ENCODE measurements at places on chromosomes 5 and 9.

- DNase-seq, result peak; percentile 11
These were observed 16.0 kb upstream of the AFF4 start for GRCh38 chr5:132979367-132979940.

GRCh38 chr9:86563936-86564335 is 209.7 kb upstream of the TUT7 start:
- DNase-seq, result no peak

DNA sequence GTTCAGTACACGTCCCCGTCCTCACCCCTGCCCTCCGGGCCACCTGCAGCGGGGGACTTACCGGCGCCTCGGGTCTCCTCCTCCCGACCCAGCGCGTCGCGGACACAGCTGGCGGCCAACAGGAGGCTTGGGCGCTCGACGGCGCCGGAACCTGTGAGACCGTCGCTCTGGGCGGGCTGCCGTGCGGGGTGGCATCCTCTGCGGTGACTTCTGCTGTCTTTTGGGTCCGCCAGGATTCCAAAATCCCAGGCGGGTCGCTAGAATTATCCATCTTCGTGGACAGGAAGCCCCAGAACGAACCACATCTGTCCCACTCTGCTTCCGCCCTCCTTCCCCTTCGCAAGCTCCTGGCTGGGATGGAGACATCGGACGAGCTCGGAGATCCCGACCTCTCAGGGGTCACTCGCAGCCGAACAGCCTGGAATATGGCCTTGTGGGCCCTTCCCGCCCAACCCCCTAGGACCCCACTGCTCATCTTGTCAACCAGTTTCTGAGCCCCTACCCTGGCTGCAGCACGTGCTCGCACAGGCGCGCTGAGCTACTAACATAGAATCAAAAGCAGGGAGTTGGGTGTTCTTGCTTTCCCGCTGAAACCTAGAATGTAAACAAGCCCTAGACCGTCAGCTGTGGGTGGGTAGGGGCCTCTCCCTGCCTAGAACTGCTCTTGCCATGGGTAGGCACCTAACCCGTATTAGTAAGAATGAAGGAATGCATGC is 947 bp upstream of the MARCHF3 start:
- no peak for DNase-seq

- DNase-seq, result no peak
These were observed 237.2 kb downstream of the FBXL7 start for GRCh38 chr5:15737036-15737821.

DNA sequence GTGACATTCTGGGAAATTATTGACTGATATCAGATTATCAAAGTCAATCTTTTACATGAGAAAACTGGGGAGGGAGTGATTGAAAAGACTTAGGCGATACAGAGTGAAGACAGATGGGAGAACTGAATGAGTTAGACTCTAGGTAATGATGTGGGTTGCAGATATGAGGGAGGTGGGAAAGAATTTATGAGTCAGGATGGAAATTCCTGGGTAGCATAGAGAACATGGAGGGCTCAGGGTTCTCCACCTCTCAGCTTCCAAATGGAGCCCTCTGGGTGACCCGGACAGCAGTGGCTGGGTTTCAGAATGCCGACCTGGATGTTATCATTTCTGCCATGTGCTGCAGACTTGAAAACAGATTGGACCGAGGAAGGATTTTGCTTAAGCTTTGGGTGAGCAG is 75.4 kb upstream of the SHB start:
- peak; percentile 38 for DNase-seq

- DNase-seq, result peak; percentile 73
These were observed 9.6 kb upstream of the FSD1L start for GRCh38 chr9:105438141-105438806.

DNA sequence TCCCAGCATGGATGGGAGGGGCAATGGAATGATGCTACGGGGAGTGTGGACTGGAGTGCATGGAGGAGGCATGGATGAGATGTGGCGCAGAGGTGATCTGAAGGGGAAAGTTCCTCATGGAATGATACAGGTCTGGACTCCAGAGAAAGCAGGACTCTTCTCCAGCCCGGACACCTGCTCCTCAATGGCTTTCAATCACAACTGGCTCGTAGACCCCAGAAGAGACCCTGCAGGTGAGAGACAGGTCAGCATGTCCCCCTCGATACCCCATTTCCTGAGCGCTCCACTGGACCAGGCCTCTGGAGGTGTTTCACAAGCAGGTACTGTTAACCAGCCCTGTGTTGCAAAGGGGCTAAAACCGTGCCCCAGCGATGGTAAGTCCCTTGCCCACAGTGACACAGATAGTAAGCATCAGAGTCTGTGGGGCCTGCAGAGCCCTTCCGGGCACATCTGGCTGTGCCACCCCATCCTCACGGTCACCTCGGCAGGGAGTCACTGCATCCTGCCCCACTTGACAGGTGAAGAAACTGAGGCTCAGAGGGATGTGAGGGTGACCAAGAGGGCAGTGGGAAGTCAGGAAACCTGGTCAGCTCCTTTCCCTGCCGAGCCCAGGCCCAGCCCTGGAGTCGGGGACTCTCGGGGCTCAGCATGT is 5.5 kb upstream of the DPM2 start:
- DNase-seq, result no peak

DNA sequence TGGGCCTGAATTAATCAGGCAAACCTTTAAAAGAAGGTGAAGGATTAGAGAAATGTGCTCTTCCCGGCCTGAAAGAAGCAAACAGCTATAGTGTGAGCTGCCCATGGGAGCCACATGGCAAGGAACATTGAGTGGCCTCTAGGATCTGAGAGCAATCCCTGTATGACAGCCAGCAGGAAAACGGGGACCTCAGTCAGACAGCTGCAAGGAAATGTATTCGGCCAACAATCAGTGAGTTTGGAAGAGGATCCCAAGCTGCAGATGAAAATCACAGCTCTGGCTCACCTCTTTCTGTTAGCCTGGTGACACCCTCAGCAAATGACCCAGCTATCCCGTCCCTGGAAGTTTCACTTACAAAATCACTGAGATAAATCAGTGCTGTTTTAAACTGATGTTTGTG is 309.2 kb downstream of the SH3GL2 start:
- DNase-seq, result no peak

DNA sequence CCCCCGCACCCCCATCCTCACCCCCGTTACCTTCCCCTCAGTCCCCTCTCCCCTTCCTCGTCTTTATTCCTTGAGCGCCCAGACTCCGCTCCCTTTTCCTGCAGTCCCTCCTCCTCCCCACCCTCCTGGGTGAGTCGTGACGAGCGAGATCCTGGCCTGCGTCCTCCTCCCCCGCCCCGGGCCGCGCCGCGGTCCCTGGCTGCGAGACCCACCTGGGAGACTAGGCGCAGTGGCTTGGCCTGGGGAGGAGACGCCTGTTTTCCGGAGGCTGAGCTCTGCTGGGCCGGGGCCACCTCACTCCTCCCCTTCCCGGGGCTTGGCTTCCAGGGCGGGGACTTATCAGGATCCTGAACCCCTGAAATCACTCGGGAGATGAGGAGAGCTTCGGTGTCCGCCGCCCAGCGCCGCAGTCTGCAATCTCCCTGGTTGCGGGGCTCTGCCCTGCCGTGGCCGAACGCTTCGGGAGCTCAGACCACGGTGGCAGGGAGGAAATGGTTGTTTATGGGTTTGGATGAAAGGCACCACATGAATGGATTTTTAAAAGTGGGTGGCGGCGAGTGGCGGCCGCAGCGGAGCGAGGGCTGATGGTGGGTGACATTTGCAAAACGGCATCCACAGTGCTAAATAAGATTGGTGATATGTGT is 984 bp downstream of the STXBP1 start:
- peak; percentile 59 for DNase-seq

GRCh38 chr5:103305809-103306208 is 47.2 kb downstream of the MACIR start:
- DNase-seq, result no peak

DNA sequence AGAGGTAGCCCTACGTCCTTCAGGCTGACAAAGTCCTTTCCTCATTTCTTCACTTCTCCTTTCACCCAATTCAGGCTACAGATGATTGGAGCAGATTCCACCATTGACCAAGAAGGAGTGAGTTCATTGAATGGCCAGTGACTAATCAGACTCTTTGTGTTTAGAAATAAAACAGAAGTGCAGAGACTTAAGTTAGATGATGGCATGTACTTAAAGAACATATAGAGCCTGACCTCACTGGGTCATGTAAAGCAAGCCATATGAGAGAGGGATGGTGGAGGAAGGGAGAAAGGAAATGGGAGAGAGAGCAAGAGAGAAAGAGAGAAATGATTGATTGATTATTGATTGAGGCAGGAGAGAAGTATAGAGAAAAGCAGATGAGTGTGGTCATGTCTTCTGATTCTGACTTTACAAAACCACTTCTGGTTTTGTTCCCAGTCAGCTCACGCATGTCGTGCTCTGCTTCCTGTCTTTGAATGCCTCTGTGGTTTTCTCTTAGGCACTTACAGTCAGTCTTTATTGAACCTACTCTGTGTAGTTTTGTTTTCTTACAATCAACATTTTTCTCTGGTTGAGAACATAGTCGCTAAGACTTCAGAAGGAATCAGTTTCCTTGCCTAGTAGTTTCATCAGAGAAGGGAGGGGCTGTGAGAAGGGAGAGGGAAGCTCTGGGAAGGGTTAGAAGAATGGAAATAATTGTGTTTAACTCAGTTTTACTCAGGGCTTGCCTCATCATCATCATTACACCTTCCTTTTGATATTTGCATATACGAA is 149.2 kb upstream of the KLF9 start:
- peak; percentile 91 for DNase-seq

- DNase-seq, result no peak
These were observed 103.4 kb downstream of the GDNF start for GRCh38 chr5:37736397-37736796.

DNA sequence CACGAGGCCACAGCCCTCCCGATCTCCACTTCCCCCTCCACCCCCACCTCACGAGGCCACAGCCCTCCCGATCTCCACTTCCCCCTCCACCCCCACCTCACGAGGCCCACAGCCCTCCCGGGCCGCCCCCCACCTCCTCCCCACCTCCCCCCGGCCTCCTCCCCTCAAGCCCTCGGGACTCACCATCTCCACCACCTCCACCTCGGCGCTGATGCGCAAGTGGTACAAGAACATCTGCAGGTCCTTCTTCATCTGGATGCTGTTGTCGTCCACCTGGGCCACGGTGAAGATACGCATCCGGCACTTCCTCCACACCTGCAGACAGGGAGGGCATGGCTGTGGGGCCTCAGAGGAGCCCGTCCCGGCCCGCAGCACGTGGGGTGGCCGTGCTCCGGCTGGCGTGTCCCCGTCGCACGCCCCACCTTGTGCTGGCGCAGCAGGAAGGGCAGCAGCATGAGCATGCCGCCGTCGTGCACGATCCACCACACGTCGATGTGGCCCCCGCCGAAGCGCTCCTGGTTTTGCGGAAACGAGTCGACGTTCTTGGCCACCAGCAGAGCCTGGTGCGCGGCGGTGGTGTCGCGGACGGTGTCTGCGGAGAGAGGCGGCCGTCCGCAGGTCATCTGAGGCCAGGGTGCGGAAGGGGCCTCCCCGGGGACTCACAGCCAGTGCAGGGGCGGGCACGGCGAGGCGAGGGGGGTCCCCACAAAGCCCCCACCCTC is 48.0 kb downstream of the SLC12A7 start:
- DNase-seq, result no peak

DNA sequence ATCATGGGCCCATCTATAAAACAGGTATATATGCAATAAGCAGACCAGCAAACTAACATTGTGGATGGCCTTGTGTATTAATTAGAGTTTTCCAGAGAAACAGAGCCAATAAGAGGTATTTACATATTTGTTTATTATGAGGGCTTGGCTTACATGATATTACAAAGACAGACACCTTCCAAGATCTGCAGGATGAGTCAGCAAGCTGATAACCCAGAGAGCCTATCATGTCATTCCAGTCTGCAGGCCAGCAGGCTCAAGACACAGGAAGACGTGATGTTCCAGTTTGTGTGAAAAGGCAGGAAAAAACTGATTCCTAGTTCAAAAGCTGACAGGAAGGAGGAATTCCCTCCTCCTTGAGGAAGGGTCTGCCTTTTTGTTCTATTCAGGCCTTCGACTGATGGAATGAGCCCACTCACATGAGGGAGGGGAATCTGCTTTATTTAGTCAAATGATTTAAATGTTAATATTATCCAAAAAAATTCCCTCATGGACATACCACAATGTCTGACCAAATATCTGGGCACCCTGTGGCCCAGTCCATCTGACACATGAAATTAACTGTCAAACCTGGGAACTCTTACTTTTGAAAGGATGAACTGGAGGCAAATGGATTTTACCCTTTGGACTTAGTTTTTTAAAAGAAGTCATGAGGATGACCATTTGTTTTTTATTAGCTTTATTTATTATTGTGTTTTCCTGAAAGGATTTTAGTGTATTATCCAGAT is 161.2 kb upstream of the CHD1 start:
- no peak for DNase-seq

GRCh38 chr9:17480966-17481365 is 97.9 kb upstream of the SH3GL2 start:
- no peak for DNase-seq

DNA sequence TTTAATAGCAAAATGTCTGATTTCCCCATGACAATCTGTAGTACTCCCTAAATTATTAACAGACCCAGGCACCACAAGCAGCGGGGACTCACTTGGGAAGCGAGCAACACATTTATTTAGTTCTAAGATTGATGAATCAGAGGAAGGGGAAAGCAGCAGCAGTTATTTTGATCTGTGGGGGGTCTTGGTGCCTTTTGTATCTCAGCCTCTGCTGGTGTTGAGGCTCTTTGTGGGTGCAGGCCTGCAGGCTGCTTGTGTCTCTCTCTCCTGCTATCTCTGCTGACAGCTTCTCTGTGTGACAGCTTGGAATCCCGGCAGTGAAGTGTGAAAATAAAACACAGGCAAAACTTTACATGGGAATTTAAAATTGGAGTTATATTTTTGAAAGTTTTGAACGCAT is 878.2 kb upstream of the DMAC1 start:
- DNase-seq, result peak; percentile 20

GRCh38 chr5:141374627-141375026 is 936 bp downstream of the PCDHGA6 start:
- no peak for DNase-seq

- no peak for DNase-seq
These were observed 48.3 kb upstream of the IRX4 start for GRCh38 chr5:1930880-1931603.

GRCh38 chr9:5429873-5430564 is 7.7 kb downstream of the PLGRKT start:
- no peak for DNase-seq

GRCh38 chr5:76388791-76389512 is 14.1 kb upstream of the IQGAP2 start:
- no peak for DNase-seq

DNA sequence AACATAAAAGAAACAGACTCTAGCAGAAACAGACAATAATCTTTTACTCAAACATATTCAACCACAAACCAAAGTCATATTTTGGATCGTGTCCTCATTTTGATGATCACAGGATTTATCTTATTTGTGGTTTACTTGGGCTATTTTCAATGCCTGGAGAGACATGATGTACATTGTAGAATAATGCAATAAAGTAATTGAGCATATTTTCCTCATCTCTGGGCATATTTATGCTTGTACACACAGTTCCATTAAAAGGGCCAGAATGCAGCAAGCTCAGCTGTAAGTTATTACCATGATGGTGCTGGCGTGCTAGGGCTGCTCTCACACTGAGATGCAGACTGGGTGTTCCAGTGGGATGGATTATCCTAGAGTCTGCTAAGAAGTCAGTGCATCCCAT is 456.7 kb downstream of the TLE4 start:
- no peak for DNase-seq

GRCh38 chr9:134661791-134662142 is 20.2 kb downstream of the COL5A1 start:
- no peak for DNase-seq

- no peak for DNase-seq
These were observed 687.9 kb upstream of the RGMB start for GRCh38 chr5:98085593-98085992.

- DNase-seq, result no peak
These were observed 1072.4 kb upstream of the CDH6 start for GRCh38 chr5:30121043-30121442.
